ENCODE measurements at places on chromosomes 3 and 15. TPM values are rescaled to one million over a fixed set of nuclear protein-coding genes. Genes with fewer than 3 reads are reported as not detected.

- peaks cover 5% of the 10 kb centered on the region for H3K4me1 ChIP-seq
- no peak overlapping the region for H3K4me3 ChIP-seq
- DNase-seq = no peak
- no peak overlapping the region for H3K27ac ChIP-seq
Observed at GRCh38 chr3:72973031-72973723, 23.4 kb upstream of the PPP4R2 start.

- peak overlapping the region; percentile 88 for H3K4me3 ChIP-seq
- no peaks in the 10 kb centered on the region for H3K27me3 ChIP-seq
- peak overlapping the region; percentile 98 for H3K27ac ChIP-seq
- H3K36me3 ChIP-seq = peaks cover 22% of the 10 kb centered on the region
- H3K4me1 ChIP-seq = peaks cover 35% of the 10 kb centered on the region
Observed at GRCh38 chr15:43329217-43329959, 985 bp downstream of the LCMT2 start.

GRCh38 chr15:43165801-43166325 lies 19.3 kb upstream of the CCNDBP1 start:
- no peak overlapping the region for H3K27ac ChIP-seq
- H3K4me1 ChIP-seq = peaks cover 8% of the 10 kb centered on the region
- H3K27me3 ChIP-seq = no peaks in the 10 kb centered on the region
- peaks cover 36% of the 10 kb centered on the region for H3K36me3 ChIP-seq
- no peak for DNase-seq

DNA sequence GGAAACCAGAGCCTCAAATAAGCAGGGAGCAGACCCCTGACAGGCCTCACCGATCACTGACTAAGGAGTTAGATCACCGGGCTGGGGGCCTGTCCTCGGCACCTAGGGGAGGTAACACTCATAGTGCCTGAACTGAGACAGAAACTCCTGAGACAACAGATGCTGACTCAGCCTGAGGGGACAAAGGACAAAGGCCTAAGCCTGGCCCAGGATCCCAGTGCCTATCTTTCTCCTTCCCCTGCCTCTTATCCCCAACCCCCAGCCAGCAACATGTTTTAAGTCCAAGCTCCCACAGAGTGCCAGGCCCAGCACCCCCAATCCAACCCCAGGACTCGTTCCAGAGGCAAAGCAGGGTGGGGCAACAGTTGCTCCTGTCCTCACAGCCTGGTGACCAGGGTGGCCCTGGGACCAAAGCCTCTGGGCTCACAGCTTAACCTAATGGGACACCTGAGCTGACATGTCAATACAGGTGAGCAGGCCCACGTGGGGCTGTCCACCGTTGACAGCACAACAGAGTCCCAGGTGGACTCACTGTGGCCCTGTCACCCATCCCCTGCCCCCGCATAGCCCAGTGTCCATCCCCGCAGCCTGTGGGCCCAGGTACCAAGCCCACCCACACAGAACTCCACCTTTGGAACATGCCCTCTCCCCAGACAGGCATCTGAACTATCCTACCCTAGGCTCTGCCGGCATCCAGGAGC lies 37.4 kb downstream of the ADCY5 start:
- no peaks in the 10 kb centered on the region for H3K27me3 ChIP-seq
- no peak overlapping the region for H3K4me3 ChIP-seq
- no peak for DNase-seq
- no peaks in the 10 kb centered on the region for H3K36me3 ChIP-seq

DNA sequence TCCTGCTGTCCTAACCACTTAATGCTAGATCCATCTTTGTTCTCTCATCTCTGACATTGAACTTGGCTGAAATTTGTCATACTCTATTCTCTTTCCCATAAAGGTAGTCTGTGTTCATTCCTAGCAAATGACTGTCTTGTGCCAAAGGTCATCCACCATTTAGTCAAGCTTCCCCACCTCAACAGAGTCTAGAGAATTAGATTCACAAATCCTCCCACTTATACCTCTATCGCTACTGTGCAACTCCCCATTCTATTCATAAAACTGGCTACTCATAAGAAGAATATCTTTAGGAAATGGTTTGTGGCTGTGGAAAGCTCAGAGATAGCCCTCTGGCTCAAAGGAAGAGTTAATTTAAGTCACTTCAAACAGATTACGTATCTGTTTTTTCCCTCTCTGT lies 59.7 kb upstream of the MBNL1 start:
- H3K27ac ChIP-seq = no peak overlapping the region
- peaks cover 69% of the 10 kb centered on the region for H3K4me1 ChIP-seq
- H3K36me3 ChIP-seq = peaks cover 21% of the 10 kb centered on the region
- H3K4me3 ChIP-seq = no peak overlapping the region
- DNase-seq = no peak

DNA sequence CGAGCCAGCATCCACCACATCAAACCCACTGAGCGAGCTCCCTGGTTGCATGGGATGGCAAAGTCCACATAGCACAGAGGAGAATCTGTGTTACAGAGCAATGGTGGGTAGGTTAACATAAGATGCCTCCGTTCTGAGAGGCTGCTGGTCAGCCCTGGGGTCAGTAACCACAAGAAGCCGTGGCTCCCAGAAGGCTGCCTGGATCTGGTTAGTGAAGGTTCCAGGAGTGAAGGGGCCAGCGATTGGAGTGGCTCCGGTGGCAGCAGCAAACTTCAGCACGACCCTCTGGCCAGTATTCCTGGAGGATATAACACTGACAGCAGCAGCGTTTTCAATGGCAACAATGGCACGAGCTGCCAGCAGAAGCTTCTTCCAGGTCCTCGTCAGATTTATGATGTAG lies 18.4 kb upstream of the PIGZ start:
- H3K4me1 ChIP-seq = no peaks in the 10 kb centered on the region
- peaks cover 16% of the 10 kb centered on the region for H3K27me3 ChIP-seq
- no peak for DNase-seq

DNA sequence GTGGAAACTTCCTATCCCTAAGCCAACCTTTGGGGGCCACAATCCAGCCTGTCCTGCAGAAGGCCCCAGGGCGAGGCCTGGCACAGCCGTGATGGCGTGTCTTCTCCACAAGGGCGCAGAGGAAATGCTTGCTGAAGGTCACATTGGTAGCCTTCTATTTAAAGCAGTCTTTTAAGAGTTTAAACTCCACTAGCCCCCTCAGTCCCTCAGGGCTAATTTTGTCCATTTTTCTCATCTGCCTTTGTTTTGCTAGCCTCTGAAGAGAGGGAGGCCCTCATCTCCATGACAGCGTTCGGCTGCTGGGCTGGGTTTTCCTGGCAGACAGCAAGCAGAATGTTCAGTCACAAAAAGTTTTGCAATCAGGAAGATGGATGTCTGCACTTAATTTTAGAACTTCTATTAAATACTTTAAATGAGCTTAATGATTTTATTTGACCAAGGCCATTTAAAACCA lies 40.8 kb downstream of the RARB start:
- H3K4me3 ChIP-seq = no peak overlapping the region
- H3K27ac ChIP-seq = no peak overlapping the region
- peaks cover 3% of the 10 kb centered on the region for H3K27me3 ChIP-seq
- no peaks in the 10 kb centered on the region for H3K4me1 ChIP-seq
- DNase-seq = no peak

CLDN18 gene
- not detected for total RNA-seq

DNA sequence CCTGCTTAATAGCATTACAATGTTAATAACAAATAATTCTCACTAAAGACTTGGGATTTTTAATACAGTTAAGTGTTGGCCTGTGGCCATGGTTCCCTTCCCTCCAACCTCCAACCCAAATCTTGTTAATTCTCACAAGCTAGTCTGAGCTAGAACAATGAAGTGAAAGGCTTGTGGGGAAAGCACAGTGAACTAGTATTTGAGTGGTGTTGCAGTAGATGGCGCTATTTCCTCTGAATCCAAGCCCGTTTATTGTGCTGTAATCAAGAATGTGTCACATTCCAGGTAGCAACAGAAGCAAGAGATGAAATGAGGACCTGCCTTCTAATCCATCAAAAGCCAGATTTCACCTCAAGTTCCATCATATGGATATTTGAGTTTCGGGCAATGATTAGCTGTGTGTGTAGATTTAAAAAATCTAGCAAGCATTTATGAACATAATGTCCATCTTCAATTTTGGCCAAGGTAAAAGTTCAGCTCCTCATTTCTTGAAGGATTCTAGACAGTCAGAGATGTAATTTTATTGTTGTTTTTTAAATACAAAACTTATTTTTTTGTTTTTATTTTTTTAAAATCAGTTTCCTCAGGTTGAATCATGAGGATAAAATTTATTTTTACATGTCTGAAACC lies 160.7 kb downstream of the SQOR start:
- no peaks in the 10 kb centered on the region for H3K4me1 ChIP-seq
- H3K36me3 ChIP-seq = no peaks in the 10 kb centered on the region
- peak; percentile 25 for DNase-seq
- H3K4me3 ChIP-seq = no peak overlapping the region

- no peak overlapping the region for H3K4me3 ChIP-seq
- H3K36me3 ChIP-seq = peaks cover 12% of the 10 kb centered on the region
- no peak overlapping the region for H3K27ac ChIP-seq
- DNase-seq = no peak
- H3K4me1 ChIP-seq = peaks cover 11% of the 10 kb centered on the region
- H3K27me3 ChIP-seq = no peaks in the 10 kb centered on the region
Observed at GRCh38 chr15:74442604-74443003, 8.8 kb upstream of the SEMA7A start.

- DNase-seq = no peak
- no peaks in the 10 kb centered on the region for H3K4me1 ChIP-seq
- H3K27me3 ChIP-seq = no peaks in the 10 kb centered on the region
- H3K36me3 ChIP-seq = no peaks in the 10 kb centered on the region
- H3K27ac ChIP-seq = no peak overlapping the region
Observed at GRCh38 chr3:128383316-128384235, 83.1 kb downstream of the DNAJB8 start.

DNA sequence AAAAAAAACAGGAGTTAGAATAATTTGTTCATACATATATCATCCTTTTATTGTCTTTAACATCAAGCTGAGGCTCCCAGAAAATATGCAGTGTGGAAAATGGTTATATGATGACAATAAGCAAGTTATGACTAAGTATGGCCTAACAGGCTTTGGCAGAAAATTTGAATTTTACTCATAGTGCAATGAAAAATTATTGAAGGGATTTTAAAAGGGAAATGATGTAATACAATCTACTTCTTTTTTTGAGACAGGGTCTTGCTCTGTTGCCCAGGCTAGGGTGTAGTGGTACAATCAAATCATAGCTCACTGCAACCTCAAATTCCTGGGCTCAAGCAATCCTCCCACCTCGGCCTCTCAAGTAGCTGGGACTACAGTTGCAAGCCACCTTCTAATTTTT lies 78.7 kb downstream of the FAIM start:
- H3K4me3 ChIP-seq = no peak overlapping the region
- H3K27ac ChIP-seq = no peak overlapping the region
- no peak for DNase-seq
- H3K36me3 ChIP-seq = no peaks in the 10 kb centered on the region
- H3K4me1 ChIP-seq = peaks cover 7% of the 10 kb centered on the region
- H3K27me3 ChIP-seq = no peaks in the 10 kb centered on the region

CLSTN2 gene
- total RNA-seq = not detected

DNA sequence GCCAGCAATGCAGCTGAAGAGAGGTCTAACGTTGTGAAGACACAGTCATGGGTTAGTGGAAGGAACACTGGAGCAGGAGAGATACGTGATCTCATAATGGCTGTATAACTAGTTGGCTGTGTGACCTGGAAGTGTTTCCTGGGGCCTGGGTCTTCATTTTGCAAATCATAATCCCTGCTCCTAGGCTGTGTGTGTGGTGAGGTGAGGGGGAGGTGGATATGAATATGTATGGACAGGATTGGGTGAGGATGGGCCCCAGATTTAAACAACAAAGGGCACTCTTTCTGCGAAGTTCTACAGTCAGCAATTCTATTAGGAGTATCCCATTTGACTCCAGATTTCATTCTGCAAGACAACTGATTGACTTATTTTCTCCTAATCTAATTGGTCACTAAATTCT lies 41.3 kb downstream of the ANKRD28 start:
- no peak overlapping the region for H3K27ac ChIP-seq
- H3K36me3 ChIP-seq = peaks cover 23% of the 10 kb centered on the region
- no peak for DNase-seq
- H3K27me3 ChIP-seq = no peaks in the 10 kb centered on the region
- H3K4me3 ChIP-seq = no peak overlapping the region

GOLGA8J gene
- not detected for total RNA-seq

DNA sequence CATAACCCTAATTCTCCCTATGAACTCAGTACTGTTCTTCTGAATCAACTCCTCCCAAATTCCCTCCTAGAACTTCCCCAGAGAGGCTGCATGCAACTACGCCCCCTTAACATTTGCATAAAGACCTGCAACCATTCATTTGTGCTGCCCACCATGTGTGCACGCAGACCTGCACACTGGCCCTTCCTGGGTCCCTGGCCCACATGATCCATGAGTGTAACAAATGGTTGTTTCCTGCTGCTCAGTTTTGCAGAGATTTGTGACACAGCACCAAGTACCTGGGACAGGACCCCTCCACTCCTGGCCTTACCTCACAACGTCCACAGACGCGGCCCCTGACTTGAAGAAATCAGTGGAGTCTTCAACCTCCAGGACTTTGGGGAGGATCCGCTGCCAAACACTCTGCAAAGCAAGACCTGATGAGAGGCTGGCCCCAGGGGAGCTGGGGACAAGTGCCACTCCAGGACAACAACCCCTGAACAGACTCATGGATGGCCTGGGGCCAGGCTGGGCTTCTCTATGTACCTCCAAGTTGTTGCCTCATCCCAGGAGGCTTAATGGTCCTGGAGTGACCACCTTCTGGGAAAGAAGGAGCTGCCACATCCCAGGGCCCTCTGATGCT lies 33.8 kb downstream of the ALDH1L1 start:
- H3K27ac ChIP-seq = no peak overlapping the region
- no peak for DNase-seq
- no peaks in the 10 kb centered on the region for H3K36me3 ChIP-seq
- H3K4me3 ChIP-seq = no peak overlapping the region
- no peaks in the 10 kb centered on the region for H3K4me1 ChIP-seq
- peaks cover 30% of the 10 kb centered on the region for H3K27me3 ChIP-seq

GRCh38 chr15:69089258-69089657 lies 71.2 kb upstream of the GLCE start:
- no peak overlapping the region for H3K4me3 ChIP-seq
- H3K27ac ChIP-seq = no peak overlapping the region
- no peak for DNase-seq
- H3K36me3 ChIP-seq = no peaks in the 10 kb centered on the region
- no peaks in the 10 kb centered on the region for H3K4me1 ChIP-seq
- peaks cover 20% of the 10 kb centered on the region for H3K27me3 ChIP-seq

- DNase-seq = no peak
- H3K27me3 ChIP-seq = peaks cover 20% of the 10 kb centered on the region
- H3K4me1 ChIP-seq = peaks cover 23% of the 10 kb centered on the region
- no peak overlapping the region for H3K4me3 ChIP-seq
- no peak overlapping the region for H3K27ac ChIP-seq
- H3K36me3 ChIP-seq = no peaks in the 10 kb centered on the region
Observed at GRCh38 chr3:122247087-122247824, 63.8 kb downstream of the CASR start.

DNA sequence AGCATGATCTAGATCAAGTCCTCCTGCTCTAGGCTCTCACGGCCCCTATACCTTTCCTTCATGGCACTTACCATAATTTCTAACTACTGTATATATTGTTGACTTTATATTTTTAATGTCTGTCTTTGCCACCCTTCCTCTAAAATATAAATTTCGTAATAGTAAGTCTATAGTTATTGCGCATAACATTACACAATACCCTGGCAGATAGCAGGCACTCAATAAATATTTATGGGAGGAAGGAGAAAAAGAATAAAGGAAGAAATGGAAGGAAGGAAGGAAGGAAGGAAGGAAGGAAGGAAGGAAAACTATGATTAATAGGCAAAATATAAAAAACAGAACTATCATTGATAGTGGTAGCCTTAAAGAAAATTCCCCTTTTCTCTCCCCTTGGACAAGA lies 190.3 kb upstream of the LMCD1 start:
- no peak overlapping the region for H3K4me3 ChIP-seq
- no peaks in the 10 kb centered on the region for H3K36me3 ChIP-seq
- peaks cover under 1% of the 10 kb centered on the region for H3K27me3 ChIP-seq
- no peaks in the 10 kb centered on the region for H3K4me1 ChIP-seq
- no peak overlapping the region for H3K27ac ChIP-seq
- no peak for DNase-seq
